Daoy (cell line): ENCODE measurements at places on chromosomes 7 and 10. TPM values are rescaled to one million over a fixed set of nuclear protein-coding genes. Genes with fewer than 3 reads are reported as not detected.
A peak's percentile ranks its signal among the peaks of the same experiment; 100 is the strongest.

GJD4 gene
- total RNA-seq: not detected in 2 replicates

GPR37 gene
- 0.65 and 1.5 TPM in 2 replicates for total RNA-seq

CREB5 gene
- 12.1 and 17.3 TPM in 2 replicates for total RNA-seq

ITIH5 gene
- total RNA-seq: 0.06 TPM in 1 of 2 replicates, not detected in the other

ZNF853 gene
- 0.86 and 1.1 TPM in 2 replicates for total RNA-seq

AS3MT gene
- 0.34 and 0.54 TPM in 2 replicates for total RNA-seq

MYOZ1 gene
- total RNA-seq: not detected in 2 replicates

AGR2 gene
- not detected in 2 replicates for total RNA-seq

MKRN1 gene
- total RNA-seq: 55.5 and 61.4 TPM in 2 replicates

LIPN gene
- not detected in 2 replicates for total RNA-seq

ELAPOR2 gene
- total RNA-seq: 5.9 and 13.9 TPM in 2 replicates

WNT16 gene
- total RNA-seq: 0.11 TPM in 1 of 2 replicates, not detected in the other

MEOX2 gene
- not detected in 2 replicates for total RNA-seq

- peak; percentile 37 for DNase-seq
Observed at GRCh38 chr10:76329891-76330575, 898.6 kb downstream of the LRMDA start.

DNA sequence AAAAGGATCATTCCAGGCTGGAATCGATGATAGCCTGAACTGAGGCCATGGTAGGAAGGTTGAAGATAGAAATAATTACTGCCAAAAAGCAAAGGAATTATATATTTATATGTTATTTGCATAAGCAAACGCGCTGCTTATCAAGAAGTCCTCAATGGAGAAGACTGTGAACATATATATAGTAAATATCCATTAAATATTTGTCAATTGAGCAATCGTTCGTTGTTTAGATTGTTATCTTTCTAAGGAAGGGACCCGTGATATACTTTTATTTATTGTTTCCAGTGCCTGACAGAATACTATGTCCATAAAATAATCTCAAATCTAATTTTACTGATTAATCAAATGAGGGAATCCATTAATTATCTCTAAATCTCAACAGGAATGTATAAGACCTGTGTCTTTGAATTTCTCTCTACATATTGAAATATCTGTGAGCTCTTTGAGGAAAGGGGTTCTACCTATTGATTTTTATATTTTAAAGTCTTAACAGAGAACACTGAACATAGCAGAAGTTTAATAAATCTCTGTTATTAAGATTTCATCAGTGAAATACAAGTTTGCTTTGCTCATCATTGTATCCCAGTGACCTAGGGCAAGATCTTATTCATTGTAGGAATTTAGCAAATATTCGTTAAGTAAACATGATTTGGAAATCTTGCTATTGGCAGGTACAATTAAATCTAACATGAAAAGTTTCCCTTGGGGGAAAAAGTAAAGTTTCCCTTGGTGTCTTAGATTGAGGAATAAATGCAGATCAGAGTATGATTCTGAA, 12.0 kb upstream of the HERC4 start:
- DNase-seq: no peak

DNA sequence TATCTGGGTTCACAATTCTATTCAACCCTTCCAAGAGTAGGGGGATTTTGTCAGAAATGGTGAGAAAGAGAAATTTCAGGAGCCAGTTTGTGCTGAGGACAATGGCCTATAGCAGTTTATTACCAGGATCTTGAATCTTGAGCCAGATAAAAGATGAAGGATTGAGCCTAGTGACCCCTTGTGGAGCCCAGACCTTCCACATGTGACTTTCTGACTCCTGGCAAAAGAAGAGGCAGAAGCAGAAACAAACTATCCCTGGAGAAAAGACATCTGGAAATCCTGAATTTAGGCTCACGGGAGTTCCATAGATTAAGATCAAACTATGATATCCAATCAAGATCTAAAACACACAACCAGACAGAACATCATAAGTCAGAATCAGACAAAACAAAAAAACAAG, 60.9 kb upstream of the CHRM2 start:
- DNase-seq: no peak

- peak; percentile 73 for DNase-seq
Observed at GRCh38 chr10:46228563-46229071, 58.2 kb upstream of the ANTXRL start.

GRCh38 chr10:119537953-119538630, 4.4 kb downstream of the RGS10 start:
- DNase-seq: no peak

DNA sequence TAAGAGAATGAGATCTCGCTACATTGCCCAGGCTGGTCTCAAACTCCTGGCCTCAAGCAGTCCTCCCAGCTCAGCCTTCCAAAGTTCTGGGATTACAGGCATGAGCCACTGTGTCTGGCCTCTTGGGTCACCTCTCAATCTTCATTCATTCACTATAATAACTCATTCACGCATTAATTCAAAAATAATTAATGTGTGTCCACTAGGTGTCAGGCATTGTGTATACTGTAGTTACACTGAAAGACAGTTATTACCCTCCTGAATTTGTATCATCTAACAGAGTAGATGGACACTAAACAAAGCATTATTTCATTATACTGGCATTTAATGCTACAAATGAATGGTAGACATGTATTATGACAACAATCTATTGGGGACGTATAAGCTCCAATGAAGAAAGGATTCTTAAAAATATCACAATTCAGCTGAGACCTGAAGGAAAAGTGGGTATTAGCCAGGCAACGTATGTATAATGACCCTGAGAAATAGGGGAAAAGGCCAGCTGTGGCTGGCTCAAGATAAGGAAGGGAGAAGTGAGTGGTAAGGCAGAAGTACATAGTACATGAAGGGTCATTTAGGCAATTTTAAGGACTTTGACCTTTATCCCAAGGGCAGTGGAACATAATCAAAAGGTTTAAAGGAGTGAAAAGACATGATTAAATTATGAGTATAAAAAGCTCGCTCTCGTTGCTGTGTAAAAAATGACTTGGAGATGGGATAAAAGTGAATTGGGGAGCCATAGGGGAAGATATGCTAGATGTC, 150.7 kb downstream of the BTAF1 start:
- DNase-seq: no peak

DNA sequence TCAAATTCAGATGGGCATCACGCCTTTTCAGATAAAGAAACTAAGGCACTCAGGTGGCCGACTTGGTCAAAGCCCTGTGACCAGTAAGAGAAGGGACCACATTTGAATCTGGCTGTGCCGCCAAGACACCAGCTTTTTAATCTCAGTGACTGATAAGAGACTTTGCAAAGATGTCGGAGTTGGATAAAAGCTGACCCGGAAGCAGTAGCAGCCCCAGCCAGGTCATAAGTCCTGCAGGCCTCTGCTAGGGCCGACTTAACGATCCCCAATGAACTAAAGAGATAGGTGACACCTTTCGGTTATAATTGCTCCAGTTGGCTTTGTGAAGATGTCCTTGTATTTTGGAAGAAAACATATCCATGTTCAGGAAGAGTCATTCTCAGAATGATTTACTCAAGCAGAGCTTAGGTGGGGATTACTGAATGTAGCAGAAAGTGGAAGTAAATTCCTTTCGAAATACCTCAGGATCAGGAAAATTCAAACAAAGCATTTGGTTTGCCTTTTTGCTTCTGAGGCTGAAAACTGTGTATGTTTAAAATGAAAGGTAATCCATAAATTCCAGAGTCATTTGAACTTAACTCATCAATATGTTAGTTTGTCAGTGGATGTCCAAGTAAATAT, 164.2 kb upstream of the PITRM1 start:
- DNase-seq: no peak

DNA sequence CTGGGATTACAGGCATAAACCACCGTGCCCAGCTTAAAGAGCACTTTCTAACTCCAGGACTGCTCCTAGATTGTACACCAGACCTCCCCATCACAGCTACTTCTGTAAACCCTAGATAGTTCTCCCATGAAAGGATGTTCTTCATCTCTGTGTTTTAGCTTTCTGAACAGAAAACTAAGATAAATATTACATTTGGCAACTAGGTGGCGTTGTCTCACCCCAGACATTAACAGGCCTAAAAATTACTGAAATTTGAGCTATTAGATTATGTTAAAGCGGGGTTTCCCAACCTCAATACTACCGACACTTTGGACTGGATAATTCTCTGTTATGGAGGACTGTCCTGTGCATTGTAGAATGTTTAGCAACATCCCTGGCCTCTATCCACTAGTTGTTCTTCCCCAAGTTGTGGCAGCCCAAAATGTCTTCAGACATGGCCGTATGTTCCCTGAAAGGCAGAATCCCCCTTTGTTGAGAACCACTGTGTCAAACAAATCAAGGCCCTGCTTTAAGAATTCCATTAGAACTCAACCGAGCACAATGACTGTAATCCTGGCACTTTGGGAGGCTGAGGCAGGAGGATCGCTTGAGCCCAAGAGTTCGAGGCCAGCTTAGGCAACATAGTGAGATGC, 19.1 kb downstream of the ATOH7 start:
- DNase-seq: no peak

DNA sequence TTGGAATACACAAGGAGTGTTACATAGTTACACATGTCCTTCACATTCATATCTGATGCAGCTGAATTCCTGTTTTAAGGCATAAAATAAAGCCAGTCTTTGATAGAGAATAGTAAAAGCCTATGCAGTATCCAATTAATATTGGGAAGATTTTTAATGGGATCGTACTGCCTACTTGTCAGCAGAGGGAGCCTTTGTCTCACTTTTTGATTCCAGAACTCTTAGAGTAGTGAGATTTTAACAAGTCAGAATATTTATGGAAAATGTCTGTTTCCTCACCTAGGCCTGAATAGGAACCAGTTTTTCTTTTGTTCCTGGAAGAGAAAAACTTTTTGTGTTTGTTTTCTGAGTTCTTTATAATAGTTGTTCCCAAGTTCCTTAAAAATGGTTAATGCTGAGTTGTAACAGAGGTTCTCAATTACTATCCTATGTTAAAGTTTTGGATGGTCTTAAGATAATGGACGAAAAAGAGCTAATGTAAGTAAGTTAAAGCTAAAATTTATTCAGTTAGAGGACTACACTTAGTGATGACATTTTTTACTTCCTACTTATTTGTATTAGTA, 114.0 kb downstream of the BBS9 start:
- peak; percentile 50 for DNase-seq

- no peak for DNase-seq
Observed at GRCh38 chr7:7496311-7496710, 39.4 kb downstream of the COL28A1 start.

GRCh38 chr10:127552446-127552845, 3.3 kb downstream of the NPS start:
- no peak for DNase-seq

- no peak for DNase-seq
Observed at GRCh38 chr7:4683043-4683883, 1.2 kb downstream of the FOXK1 start.

- DNase-seq: no peak
Observed at GRCh38 chr7:141203586-141203985, 129.7 kb downstream of the TMEM178B start.

GRCh38 chr10:114801411-114801813, 20.2 kb upstream of the FHIP2A start:
- DNase-seq: no peak

DNA sequence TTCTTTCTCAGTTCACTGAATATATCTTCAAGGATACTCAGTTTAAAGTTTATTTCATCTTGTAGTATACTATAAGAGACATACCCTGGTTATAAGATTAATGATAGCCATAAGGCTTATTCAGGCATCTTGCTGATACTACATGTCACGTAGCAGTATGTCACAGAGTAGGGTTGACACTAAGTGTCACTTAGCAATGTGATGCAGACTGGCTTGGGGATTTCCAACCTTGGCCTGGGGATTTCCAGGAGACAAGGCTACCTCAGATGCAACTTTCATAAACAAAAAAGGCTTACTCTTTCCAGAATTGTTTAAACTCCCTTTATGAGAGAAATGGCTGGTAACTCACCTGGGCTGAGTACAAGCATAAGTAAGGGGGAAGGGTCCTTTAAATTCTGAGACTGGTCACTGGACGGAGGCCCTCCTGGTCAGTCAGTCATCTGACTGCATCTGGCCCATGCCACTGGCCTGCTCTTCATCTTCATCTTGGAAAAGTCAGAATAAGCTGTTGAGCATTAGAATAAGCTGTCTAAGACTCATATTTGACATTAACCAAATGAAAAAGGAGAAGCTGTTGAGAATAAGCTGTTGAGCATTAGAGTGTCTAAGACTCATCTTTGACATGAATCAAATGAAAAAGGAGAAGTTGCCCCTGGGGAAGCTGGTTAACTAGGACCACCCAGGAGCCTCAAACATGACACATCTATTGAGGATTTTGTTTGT, 9.5 kb downstream of the SLC13A1 start:
- DNase-seq: no peak

GRCh38 chr10:101814466-101815071, 3.7 kb downstream of the OGA start:
- DNase-seq: no peak

- DNase-seq: peak; percentile 18
Observed at GRCh38 chr10:92572362-92573090, 1.4 kb downstream of the IDE start.

DNA sequence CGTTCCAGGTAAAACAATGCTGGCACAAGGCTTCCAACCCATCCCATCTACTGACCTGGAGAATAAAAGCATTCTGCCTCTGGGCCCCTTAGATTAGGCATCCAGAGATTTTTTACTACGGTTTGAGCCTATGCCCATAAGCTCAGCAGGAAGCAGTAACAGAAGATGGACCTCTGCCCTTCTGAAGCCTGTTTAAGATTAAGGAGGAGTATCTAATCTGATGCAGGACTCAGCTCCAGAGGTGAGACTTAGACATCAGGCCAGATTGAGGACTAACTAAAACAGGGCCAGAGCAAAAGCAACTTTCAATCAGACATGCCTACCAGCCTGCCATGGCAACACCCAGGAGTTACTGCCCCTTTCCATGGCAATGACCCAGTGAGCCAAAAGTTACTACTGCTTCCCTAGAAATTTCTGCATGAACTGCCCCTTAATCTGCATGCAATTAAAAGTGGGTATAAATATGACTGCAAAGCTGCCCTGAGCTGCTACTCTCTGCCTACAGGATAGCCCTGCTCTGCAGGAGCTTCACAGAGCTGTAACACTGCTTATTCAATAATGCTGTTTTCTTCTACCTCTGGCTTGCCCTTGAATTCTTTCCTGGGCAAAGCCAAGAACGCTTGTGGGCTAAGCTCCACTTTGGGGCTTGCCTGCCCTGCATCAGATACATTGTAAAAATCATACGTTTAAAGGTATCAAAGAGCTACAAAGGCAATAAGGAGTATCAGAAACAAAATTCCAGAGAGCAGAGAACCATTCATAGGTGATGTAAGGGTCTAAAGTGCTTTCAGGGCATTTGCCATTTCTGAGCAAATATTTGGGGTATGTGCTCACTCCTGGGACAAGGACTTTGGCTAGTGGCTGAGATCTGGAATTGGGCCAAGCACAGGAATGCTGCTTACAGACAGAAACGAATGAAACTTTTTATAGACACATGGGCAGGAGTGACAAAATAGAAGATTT, 25.0 kb upstream of the CNNM1 start:
- DNase-seq: no peak

GRCh38 chr10:132988988-132989387, 46.6 kb upstream of the CFAP46 start:
- no peak for DNase-seq

- DNase-seq: no peak
Observed at GRCh38 chr7:19552576-19552975, 156.3 kb downstream of the POLR1F start.

- DNase-seq: peak; percentile 4
Observed at GRCh38 chr10:91974960-91975359, 51.4 kb downstream of the BTAF1 start.
